ENCODE measurements at places on chromosomes 12 and 14.

GRCh38 chr14:104110491-104111209 is 25.1 kb downstream of the ASPG start:
- DNase-seq = no peak

DNA sequence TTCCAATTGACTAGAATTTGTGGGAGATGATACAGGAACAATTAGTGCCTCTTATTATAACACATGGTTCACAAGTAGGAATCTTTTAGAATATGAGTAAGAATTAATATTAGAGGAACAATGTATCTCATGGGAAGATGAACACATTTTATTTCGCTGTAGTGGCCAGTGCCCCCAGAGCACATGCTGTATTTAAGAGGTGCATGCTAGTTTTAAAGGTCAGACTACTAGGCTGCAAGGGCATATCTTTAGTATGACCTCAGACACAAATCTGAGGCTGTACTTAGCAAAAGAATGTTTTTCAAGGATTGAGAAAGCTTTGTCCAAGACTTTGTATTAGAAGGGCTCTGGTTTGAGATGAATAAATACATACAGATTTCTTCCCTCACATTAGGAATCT is 586.9 kb downstream of the CCER1 start:
- DNase-seq = no peak

- peak; percentile 91 for DNase-seq
These were observed at the start of gene EPS8 for GRCh38 chr12:15789220-15790171. Gene EPS8, minus strand, starts transcription at chr12:15789388. Its CDS starts 106,437 bp downstream, at chr12:15682951.

GRCh38 chr12:3220382-3221321 is 143.5 kb downstream of the TSPAN9 start:
- DNase-seq = no peak

GRCh38 chr14:22811722-22812121 is 3.5 kb downstream of the SLC7A7 start:
- peak; percentile 88 for DNase-seq

GRCh38 chr14:101134851-101135433 is 231.4 kb upstream of the RTL1 start:
- no peak for DNase-seq
